ENCODE measurements at places on chromosomes 11 and 22.
A peak's percentile ranks its signal among the peaks of the same experiment; 100 is the strongest.

DNA sequence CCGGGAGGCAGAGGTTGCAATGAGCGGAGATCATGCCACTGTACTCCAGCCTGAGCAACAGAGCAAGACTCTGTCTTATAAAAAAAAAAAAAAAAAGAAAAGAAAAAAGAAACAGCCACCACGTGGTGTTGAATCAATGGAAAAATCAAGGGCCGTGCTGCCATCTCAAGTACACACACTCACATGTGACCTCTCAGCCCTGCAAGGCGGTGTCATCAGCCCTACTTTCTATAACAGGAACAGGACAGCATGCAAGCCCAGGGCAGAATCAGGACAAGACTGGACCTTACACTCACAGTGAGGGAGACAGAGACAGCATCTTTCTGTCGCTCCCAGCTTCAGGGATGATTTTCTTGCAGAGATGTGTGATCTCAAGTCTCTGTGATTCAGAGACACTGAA is 179.6 kb downstream of the MPPED1 start:
- no peak for DNase-seq

- DNase-seq, result no peak
Measured at GRCh38 chr11:78605296-78605695, 30.6 kb upstream of the NARS2 start.

DNA sequence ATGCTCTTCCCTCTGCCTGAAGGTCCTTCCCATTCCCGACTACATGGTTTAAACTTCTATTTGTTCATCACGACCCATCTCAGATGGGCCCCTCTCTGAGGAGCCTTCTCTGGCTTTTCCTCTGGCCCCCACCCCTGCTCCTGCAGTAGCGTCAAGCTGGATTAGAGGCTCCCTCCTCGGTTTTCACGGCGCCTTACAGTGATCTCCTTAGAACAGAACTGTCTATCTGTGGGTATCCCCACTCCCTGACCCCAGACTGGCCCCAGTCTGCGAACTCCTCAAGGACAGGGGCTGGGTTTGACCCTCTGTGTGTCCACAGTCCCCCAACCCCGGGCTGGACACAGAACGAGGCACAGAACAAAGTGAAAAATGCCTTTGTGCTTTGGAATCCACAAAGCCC is 2.8 kb downstream of the PLEKHB1 start:
- DNase-seq, result no peak

- peak; percentile 55 for DNase-seq
Measured at GRCh38 chr22:38353142-38353629, 36.0 kb upstream of the CSNK1E start.

DNA sequence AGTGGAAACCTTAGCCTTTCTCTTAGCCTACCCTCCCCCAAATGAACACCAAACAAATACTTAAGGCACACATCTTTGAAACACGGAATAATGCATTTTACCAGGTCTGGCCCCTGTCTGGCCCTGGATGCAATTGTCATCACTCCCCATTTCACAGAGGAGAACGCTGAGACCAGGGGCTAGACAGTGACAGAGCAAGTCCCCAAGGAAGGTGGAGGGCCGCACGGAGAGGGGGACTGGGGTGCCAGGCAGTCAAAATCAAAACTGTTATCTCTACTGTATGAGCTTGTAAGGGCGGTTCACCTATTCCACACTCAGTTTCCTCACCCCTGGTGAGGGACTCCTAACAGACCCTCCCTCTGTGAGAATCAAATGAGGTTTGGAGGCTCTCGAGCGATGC is 414.2 kb downstream of the SOX6 start:
- DNase-seq, result no peak

GRCh38 chr11:9717040-9717357 is 53.1 kb downstream of the SWAP70 start:
- no peak for DNase-seq

GRCh38 chr11:2537896-2538724 is 93.3 kb downstream of the KCNQ1 start:
- no peak for DNase-seq

DNA sequence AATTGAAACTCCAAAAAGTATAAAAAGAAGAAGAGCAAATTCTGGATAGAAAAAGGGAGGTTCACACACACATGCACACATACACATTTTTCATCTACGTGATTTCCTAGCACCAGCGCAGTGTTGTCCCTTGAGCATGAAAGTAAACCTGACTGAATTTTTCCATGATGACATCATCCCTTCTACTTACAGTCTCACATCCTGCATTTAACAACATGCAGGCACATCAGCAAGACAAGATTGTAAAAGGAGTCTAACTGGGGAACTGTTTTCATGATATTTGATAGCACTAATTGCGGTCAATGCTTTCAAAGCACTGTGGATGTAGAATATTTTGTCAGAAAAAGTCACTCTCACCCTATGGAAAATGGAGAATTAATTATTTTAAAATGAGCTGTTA is 36.6 kb downstream of the GAS2 start:
- DNase-seq, result no peak

- DNase-seq, result no peak
Measured at GRCh38 chr11:115363426-115363825, 140.8 kb downstream of the CADM1 start.

GRCh38 chr11:17652556-17652955 is 66.8 kb upstream of the MYOD1 start:
- no peak for DNase-seq

- no peak for DNase-seq
Measured at GRCh38 chr11:72240461-72241290, 3.3 kb downstream of the PHOX2A start.
